ENCODE measurements at places on chromosomes 2 and 18.

GRCh38 chr18:58103339-58103985 is 59.4 kb downstream of the NEDD4L start:
- DNase-seq = no peak

DNA sequence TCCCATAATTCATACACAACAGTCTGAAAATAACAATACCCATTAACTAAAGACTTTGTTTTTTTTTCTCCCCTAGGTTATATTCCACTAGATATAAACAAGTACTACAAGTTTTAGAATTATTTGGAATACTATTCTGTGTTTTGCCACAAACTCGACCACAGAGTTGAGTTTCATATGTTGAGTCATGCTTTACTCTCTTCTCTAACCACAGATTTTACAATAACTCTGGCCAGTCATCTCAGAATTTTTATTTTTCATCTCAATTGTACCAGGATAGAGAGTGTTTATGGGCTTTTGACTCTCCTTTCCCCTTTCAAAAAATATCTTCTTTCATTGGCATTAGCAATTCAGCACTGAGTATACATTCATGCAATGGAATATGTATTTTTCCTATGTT is 348.7 kb upstream of the GALNT5 start:
- DNase-seq = no peak

- DNase-seq = no peak
These were observed 1.3 kb upstream of the PDK1 start for GRCh38 chr2:172554352-172555271.

GRCh38 chr2:96374211-96374951 is 38.8 kb downstream of the NCAPH start:
- DNase-seq = no peak

GRCh38 chr2:239687441-239687840 is 286.6 kb upstream of the HDAC4 start:
- DNase-seq = peak; percentile 54

DNA sequence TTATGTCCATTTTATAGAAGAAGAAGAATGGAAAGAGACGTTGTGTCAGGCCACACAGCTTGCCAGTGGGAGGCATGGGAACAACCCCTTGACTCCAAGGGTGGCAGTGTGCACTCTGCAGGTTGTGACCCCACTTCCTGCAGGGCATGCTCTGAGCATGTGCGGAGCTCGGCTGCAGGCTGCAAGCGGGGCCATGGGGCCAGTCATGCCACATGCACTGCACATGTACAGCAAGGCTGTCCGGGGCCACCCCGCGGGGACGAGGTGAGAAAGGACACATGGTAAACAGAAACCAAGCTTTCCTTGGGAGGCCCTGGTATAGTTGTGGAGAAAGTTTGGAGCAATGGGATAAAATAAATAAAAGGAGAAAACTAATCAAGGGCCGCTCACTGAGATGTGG is 47.4 kb upstream of the DNMT3A start:
- DNase-seq = no peak

- DNase-seq = no peak
These were observed 117.7 kb downstream of the MEMO1 start for GRCh38 chr2:31893094-31893493.
